ENCODE measurements at places on chromosomes 6 and 20. TPM values are rescaled to one million over a fixed set of nuclear protein-coding genes. Genes with fewer than 3 reads are reported as not detected.

PLN gene
- total RNA-seq = 0.10 TPM

TSBP1 gene
- total RNA-seq = not detected

CDH4 gene
- total RNA-seq = under 0.01 TPM

DSE gene
- 98.8 TPM for total RNA-seq

HECA gene
- 200 TPM for total RNA-seq

ARG1 gene
- not detected for total RNA-seq

FITM2 gene
- 1.6 TPM for total RNA-seq

HLA-DQB2 gene
- total RNA-seq = 1.0 TPM

SLC17A1 gene
- total RNA-seq = not detected

NKX2-2 gene
- not detected for total RNA-seq

GMEB2 gene
- total RNA-seq = 27.1 TPM

C6orf52 gene
- not detected for total RNA-seq

ASIP gene
- total RNA-seq = 1.3 TPM

SOX18 gene
- total RNA-seq = not detected

SIRPD gene
- 0.42 TPM for total RNA-seq

NOTCH4 gene
- total RNA-seq = 5.6 TPM

ENPP3 gene
- 0.73 TPM for total RNA-seq

DNMT3B gene
- total RNA-seq = 0.21 TPM

FUT9 gene
- under 0.01 TPM for total RNA-seq

MEP1A gene
- not detected for total RNA-seq
